G401 (cell line): ENCODE measurements at places on chromosomes 7 and 10. TPM values are rescaled to one million over a fixed set of nuclear protein-coding genes. Genes with fewer than 3 reads are reported as not detected.

ELOVL3 gene
- 2.1 and 3.3 TPM in 2 replicates for total RNA-seq

UCN3 gene
- not detected in 2 replicates for total RNA-seq

OGDHL gene
- total RNA-seq: 7.6 and 12.8 TPM in 2 replicates

- no peak for DNase-seq
These were observed 96.7 kb downstream of the PAXIP1 start for GRCh38 chr7:154906201-154906600.

PTER gene
- total RNA-seq: 0.03 TPM in 1 of 2 replicates, not detected in the other
